ENCODE measurements at places on chromosomes 13 and 19. TPM values are rescaled to one million over a fixed set of nuclear protein-coding genes. Genes with fewer than 3 reads are reported as not detected.

MEF2B gene
- 4.3 TPM for total RNA-seq

- no peak for DNase-seq
Measured at GRCh38 chr19:15253513-15253912, 21.3 kb upstream of the EPHX3 start.

KLK14 gene
- total RNA-seq, result 0.63 TPM

DNA sequence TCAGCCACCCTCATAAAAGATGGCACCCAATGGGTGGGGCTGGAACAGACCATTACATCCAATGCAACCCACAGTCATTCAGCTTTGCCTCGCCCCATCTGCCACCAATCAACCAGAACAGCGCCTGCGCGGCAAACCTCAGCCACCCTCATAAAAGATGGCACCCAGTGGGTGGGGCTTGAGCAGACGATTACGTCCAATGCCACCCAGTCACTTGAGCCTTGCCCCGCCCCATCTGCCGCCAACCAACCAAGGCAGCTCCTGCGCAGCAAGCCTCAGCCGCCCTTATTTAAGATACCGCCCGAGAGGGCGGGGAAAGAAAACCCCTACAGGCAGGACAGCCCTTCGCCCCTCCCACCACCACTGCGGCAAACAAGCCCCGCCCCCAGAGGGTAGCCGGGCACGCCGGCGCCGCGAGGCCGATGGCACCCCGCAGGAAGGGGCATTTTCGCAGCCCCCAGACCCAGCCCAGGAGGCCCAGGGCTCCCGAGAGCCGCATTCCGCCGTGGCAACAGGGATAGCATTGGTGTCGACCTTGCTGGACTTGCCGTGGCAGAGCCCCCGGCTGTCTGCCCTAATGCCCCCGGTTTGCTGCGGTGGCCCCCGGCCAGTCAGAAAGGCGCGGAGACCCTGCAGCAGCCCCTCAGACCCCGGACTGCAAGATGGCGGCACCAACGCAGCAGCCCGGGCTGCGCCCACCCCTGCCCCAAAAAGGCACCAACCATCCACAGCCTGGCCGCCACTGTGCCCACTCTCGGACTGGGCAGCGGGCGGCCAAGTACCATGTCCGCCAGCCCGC is 675 bp downstream of the PEG3 start:
- DNase-seq, result peak; percentile 95

- no peak for DNase-seq
Measured at GRCh38 chr13:110923777-110924638, 9.1 kb upstream of the ANKRD10 start.

HPN gene
- 21.4 TPM for total RNA-seq

SLAIN1 gene
- total RNA-seq, result 9.7 TPM

All from mucosa of gallbladder (tissue), 1 donor.